ENCODE measurements at places on chromosomes 16 and 17.
A peak's percentile ranks its signal among the peaks of the same experiment; 100 is the strongest.

DNA sequence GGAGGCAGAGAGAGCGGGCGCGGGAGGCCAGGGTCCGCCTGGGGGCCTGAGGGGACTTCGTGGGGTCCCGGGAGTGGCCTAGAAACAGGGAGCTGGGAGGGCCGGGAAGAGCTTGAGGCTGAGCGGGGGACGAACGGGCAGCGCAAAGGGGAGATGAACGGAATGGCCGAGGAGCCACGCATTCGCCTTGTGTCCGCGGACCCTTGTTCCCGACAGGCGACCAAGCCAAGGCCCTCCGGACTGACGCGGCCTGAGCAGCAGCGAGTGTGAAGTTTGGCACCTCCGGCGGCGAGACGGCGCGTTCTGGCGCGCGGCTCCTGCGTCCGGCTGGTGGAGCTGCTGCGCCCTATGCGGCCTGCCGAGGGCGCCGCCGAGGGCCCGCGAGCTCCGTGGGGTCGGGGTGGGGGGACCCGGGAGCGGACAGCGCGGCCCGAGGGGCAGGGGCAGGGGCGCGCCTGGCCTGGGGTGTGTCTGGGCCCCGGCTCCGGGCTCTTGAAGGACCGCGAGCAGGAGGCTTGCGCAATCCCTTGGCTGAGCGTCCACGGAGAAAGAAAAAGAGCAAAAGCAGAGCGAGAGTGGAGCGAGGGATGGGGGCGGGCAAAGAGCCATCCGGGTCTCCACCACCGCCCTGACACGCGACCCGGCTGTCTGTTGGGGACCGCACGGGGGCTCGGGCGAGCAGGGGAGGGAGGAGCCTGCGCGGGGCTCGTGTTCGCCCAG lies 1.2 kb upstream of the CBX4 start:
- no peak for DNase-seq

DNA sequence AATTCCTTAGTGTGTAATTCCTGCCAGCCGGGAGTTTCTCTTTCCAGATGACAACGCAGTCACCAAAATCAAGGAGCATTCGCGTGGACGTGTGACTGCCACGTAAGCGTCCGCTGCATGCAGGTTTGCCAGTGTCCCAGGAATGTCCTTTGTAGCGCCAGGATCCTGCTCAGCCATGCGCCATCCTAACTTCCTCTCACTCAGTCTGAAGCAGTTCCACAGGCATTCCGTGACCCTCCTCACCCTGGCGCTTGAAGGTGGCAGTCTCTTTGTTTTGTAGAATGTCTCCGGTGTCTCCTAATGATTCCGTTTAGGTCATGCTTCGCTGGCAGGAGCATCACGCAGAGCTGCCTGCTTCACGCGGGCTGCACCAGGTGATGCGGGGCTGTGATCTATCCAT lies 88.6 kb downstream of the RPTOR start:
- no peak for DNase-seq

- no peak for DNase-seq
Measured at GRCh38 chr16:70529051-70529777, 5.6 kb downstream of the SF3B3 start.

GRCh38 chr16:23182679-23183542 lies at the start of gene SCNN1G:
Gene SCNN1G (plus strand): TSS chr16:23182745. CDS start chr16:23186272, 3,527 bp downstream.
- no peak for DNase-seq

DNA sequence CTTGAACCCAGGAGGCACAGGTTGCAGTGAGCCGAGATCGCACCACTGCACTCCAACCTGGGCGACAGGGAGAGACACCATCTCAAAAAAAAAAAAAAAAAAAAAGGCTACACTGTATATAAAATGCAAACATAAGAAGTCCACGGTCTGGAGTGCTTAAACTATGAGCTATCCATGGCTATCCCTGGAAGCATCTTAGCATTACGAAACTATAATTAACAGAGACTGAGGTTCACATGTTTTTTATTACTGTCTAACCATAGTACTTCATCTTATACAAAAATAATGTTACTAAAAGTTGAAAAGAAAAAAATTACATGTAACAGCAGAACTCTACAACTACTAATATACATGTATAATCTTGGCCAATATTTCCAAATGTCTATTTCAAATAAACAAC lies 32.8 kb downstream of the HELZ start:
- DNase-seq, result no peak

DNA sequence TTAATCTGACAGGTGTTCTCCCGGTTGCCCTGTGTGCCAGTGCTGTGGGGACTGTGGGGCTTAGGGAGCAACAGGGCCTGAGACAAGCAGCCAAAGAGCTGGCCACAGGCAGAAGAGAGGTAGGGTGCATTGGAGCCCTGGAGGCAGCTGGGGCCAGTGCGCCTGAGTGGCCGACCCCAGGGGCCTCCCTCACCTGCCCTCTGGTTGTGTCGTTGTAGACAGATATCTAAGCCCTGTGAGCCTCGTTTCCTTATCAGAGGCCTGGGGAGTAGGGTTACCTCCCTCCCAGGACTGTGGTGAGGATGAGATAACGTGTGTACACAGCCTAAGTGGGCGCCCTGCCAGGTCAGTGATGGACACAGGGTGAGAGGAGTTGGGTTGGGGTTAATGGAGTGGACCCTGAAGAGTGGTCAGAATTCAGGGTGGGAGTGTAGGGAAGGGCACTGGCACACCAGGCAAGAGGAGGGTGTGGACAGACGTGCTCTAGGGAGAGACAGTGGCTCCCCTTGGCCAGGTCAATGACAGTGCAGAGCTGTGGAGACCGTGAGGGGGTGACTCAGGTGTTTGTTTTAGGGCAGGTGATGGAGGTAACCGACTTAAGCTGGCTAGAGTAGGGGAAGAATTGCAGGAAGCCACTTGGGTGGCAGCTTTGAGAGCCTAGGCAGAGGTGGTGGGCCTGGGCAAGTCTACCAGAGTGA lies 3.4 kb downstream of the NARF start:
- DNase-seq, result no peak

DNA sequence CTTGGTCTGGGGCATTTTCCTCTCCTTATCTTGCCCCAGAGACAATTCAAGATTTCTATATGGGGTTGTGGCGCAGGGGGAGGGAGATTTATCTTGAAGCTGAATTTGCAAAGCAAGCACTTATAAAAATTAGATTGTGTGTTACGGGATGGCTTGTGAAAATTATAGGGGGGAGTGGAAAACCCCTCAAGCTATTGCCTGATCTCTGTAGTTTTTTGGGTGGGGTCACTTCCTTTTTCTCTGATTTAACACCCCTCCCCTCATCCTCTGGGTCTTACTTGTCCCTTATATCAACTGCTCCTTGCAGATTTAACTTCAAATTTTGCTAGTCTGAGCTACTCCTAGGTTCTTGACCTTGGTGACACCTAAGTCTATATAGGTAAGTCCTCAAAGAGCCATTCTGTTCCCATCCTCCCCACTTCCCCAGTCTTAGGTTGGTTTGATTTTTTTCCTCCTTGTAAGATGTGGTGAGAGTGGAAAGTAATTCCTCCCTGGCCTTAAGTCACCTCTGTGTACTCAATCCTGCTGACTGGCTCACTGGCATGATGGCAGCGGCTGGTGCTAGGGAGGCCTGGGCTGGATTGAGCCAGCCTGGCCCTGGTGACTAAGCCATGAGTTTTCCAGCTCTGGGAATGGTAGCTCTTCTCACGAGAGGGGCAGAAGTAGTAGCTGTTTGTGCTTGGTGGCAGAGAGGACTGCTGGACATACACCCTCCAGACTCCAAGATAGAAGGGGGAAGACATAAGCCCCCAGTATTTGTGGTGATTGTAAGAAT lies 2.3 kb downstream of the ARL4D start:
- peak; percentile 52 for DNase-seq

GRCh38 chr16:81238296-81239011 lies at the start of gene BCO1:
Gene BCO1 (plus strand): TSS chr16:81238689. CDS start chr16:81238909, 220 bp downstream.
- DNase-seq, result no peak

DNA sequence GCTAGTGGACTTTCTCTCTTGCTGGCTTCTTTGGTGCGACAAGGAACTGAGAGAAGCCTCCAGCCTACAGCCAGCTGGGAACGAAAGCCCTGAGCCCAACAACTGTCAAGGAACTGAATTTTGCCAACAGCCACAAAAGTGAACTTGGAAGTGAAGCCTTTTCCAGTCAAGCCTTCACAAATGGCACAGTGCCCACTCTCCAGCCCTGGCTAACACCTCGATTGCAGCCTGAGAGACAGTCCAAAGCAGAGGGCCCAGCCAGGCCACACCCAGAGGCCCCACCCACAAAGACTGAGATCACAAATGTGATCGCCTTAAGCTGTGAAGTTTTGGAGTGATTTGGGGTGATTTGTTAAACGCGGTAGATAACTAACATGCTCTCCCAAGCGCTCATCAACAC lies 244.6 kb upstream of the SDK2 start:
- no peak for DNase-seq

DNA sequence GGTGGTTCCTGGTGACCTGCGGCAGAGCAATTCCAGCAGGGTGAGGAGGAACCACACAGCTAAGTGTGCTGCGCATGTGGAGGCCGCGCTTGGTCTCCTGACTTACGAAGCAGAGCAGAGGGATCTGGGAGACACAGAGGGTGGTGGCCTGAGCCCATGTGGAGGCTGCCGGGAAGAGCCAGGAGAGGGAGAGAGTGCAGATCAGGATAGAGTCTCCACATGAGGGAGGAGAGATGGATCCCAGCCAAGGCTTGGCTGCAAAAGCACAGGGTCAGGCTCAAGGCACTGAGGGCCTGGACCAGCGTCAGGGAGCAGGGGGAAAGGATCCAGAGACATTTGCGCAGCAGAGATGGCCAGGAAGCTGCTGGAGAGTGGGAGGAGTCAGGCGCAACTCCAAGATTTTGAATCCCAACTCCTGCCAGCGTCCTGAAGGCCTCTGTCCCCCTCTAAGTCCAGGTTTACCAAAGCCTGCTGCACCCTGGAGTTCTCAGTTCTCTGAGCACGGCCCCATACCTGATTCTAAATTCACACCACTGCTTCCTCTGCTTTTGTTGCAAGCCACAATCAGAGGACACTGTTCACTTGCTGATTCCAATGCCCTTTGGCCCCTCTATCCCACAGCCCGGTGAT lies 11.3 kb upstream of the MLLT6 start:
- peak; percentile 91 for DNase-seq

DNA sequence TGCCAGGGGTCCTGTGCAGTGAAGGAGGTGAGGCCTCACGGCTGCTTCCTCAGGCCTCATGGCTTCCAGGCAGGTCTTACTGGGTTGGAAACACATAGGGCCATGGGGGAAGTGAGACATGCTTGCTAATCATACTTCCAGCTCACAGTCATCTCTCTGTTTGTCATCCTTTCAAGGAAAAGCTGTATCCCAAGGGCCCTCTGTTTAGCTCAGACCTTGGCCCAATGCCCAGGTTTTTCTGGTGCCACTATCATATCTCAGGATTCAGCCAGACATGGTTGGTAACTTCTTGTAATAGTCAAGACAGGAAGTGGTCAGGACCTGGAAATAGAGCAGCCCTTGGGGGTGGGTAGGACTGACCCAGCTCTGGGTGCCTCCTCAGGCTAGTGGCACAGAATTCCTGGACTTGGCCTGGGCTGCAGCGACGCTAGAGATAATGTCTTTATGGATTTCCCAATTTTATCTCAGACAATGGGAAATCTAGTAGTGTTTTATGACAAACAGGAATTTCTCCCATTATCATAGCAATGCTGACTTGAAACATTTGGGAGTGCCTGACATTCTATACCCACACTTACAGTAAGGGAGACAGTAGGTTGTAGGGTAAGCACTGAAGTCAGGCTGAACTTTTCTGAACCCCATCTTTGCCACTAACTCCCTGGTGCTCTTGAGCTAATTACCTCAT lies 13.5 kb upstream of the ITGB3 start:
- peak; percentile 83 for DNase-seq

DNA sequence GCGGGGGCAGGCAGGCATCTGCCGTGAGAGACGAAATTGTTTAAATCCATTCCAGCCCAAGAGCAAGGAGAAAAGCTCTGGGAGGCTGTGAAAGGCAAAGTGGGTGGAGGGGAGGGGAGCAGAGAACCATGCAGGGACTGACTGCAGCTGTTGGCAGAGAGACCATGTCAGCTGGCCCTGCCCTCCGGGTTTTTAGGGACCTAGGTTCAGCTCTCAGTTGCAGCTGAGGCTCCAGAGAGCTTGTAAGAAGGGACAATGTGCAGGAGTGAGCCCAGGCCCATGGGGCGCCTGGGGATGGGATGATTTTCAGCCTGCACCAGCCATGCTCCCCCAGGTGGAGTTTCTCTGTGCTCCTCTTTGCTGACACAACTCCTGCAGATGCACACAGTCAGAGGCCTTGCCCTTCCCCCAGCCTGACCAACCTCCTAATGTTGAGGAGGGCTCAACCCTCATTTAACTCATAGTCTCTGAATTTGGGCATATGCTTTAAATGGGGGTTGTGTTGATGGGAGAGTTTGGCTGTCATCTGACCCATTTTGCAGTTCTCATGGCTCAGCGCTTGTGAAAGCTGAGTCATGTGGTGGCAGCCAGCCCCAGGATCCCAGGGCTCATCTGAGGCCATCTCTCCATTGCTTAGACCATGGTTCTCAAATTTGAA lies 70.9 kb downstream of the PLXDC1 start:
- peak; percentile 38 for DNase-seq

GRCh38 chr17:73317513-73318426 lies 6.0 kb upstream of the CDC42EP4 start:
- no peak for DNase-seq

DNA sequence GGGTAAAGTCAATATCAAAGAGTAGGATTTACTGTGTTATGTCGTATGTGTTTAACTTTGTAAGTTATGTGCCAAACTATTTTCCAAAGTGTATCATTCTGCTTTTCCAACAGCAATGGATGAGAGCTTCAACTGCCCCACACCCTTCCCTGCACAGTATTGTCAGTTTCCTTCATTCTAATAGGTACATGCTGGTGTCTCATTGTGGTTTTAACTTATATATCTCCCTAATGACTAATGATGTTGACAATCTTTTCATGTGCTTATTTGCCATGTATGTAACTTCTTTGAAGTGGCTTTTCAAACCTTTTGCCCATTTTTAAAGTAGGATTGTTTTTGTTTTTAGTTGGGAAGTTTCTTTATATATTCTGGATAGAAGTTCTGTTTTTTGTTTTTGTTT lies 3.8 kb downstream of the DDX19B start:
- DNase-seq, result no peak

- DNase-seq, result peak; percentile 81
Measured at GRCh38 chr17:60391471-60392041, 377 bp downstream of the USP32 start.

- no peak for DNase-seq
Measured at GRCh38 chr16:4093495-4094126, 22.6 kb downstream of the ADCY9 start.

GRCh38 chr17:69457603-69458002 lies 43.1 kb downstream of the MAP2K6 start:
- no peak for DNase-seq

GRCh38 chr16:47884116-47884725 lies 271.6 kb downstream of the ABCC12 start:
- DNase-seq, result no peak

GRCh38 chr16:11315510-11315909 lies 29.7 kb upstream of the RMI2 start:
- no peak for DNase-seq
